Fibroblast of lung (primary cell): ENCODE measurements at places on chromosomes 5 and 9. TPM values are rescaled to one million over a fixed set of nuclear protein-coding genes. Genes with fewer than 3 reads are reported as not detected.

GRCh38 chr5:82019342-82020138, 47.7 kb downstream of the ATG10 start:
- DNase-seq = no peak

DNA sequence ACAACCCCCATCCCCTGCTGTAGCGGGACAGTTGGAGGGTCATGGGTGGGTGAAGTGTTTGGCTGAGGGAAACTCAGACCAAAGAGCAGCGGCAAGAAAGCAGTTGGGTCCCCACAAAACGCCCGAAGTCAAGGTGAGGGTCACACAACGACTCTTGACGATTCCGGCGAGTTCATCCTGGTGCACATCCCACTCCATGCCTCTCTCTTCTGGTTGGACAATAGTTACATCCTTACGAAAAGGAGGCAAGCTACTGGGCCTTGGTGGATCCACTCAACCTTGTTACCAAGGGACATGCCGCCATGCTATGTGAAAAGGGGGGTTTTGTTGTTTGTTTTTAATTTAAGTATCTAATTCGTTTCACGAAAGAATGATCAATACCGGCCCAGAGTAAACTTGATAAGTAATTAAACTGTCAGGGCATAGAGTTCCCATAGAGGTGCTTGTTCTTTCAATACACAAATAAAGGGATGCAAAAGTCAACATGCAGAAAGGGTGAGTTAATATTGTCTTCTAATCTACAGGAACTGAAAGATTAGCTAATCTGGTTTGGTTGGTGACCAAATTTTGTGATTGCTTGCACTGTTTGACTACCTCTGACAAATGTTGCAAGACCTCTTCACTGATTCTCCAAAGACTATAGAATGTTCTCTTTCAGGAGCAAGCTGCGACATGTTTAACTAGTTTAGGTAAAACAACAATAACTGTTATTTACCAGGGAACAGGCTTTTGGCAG, 732 bp upstream of the SMIM15 start:
- peak; percentile 33 for DNase-seq

DNA sequence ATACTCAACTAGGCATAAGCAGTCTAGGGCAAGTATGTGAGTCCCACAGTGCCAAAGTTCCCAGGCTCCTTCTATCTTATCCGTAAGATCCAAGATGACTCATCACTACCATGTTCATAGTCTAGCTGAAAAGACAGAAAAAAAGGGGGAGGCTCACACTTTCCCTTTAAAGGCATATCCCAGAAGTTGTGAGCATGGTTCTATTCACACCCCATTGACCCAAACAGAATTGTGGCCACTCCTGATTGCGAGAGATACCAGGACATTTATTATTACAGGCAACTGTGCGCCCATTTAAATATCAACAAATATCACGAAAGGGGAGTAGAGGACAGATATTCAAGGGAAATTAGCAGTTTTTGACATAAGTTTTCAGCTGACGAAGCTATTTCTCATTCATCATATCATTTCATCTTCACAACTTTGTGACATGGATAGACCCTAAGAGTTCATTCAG, 8.1 kb upstream of the PFDN1 start:
- peak; percentile 97 for DNase-seq

DNA sequence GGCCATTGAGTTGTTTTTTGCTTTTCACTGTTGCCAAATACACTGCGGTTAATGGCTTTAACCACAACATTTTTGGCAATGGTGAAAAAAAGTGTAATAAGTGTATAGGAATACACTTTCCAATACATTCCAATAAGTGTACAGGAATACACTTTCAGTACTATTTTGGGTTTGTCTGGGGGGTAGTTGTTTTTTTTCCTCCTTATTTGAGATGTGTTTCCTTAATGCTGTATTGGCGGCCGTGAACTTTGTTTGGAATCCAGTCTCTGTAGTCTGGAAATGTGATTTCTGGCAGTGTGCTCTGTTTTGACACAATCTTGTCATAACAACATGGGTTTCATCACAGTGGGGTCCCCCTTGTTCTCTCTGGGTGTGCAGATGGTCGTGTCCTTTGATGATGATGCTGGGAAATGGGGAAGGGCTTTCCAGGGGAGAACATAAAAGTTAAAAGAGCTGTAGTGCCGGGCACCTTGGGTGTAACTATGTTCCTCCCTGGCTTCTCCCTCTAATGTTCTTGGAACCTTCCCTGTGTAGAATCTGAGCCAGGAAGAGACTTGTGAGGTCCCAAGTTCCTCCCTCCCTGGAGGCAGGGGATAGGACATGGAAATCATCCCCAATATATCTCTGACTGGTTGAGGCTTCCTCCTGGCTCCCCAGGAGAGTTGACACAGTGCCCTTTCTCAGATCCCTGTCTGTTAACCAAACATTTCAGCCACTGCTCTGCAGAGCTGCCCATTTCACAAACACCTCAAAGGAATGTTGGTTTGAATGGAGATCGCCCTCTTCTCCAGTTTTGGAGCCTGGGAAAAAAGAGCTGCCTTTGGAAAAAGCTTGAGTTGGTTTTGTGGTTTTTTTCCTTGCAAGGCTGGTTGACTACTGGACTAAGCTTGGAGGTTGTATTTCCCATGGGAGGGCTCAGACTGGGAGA, 44.8 kb downstream of the RCL1 start:
- peak; percentile 96 for DNase-seq

The WHRN gene
- 0.51 and 1.8 TPM in 2 replicates for total RNA-seq

DNA sequence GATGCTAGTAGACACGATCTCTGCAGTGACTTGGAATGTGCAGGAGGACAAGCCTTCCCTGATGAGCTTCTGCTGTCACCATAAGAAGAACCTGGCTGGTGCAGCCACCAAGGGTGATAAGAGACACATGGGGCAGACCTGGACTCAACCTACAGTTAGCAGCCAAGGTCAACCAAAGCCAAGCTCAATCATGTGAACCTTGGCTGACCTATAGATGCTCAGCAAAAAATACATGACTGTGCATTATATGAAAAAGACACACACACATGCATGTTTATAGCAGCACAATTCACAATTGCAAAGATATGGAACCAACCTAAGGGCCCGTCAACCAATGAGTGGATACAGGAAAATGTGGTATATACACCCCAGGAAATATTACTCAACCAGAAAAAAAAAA, 86.9 kb downstream of the TARS1 start:
- DNase-seq = no peak

The PRLR gene
- 0.33 TPM in 1 of 2 replicates, not detected in the other for total RNA-seq
